ENCODE measurements at places on chromosomes 13 and 19. TPM values are rescaled to one million over a fixed set of nuclear protein-coding genes. Genes with fewer than 3 reads are reported as not detected.

GRCh38 chr13:23160638-23161480 is 19.9 kb upstream of the SGCG start:
- no peak for DNase-seq

- no peak for DNase-seq
Measured at GRCh38 chr13:24505256-24505655, 7.3 kb downstream of the PARP4 start.

The FOXO1 gene
- 1.4 TPM for total RNA-seq

The TEX26 gene
- not detected for total RNA-seq
